ENCODE measurements at places on chromosomes 3 and 15. TPM values are rescaled to one million over a fixed set of nuclear protein-coding genes. Genes with fewer than 3 reads are reported as not detected.

GOLGA8S gene
- total RNA-seq: 0.14 TPM

GPR176 gene
- total RNA-seq: 33.5 TPM

RSL24D1 gene
- total RNA-seq: 76.1 TPM

HIGD2B gene
- not detected for total RNA-seq

GHSR gene
- total RNA-seq: not detected

LAMB2 gene
- total RNA-seq: 344 TPM

IMPG2 gene
- total RNA-seq: 0.26 TPM

ERICH6 gene
- 0.09 TPM for total RNA-seq

GRCh38 chr3:177124882-177125281 is 72.4 kb downstream of the TBL1XR1 start:
- no peaks in the 10 kb centered on the region for H3K36me3 ChIP-seq
- H3K4me1 ChIP-seq: peaks cover 14% of the 10 kb centered on the region
- no peak for DNase-seq
- no peak overlapping the region for H3K27ac ChIP-seq

GRCh38 chr15:101228313-101228712 is 23.5 kb downstream of the CHSY1 start:
- peaks cover 6% of the 10 kb centered on the region for H3K4me1 ChIP-seq
- H3K27me3 ChIP-seq: no peaks in the 10 kb centered on the region
- no peak for DNase-seq
- no peak overlapping the region for H3K4me3 ChIP-seq

- peak overlapping the region; percentile 91 for H3K4me3 ChIP-seq
- H3K4me1 ChIP-seq: peaks cover 22% of the 10 kb centered on the region
- peak; percentile 77 for DNase-seq
- H3K27ac ChIP-seq: peak overlapping the region; percentile 90
Measured at GRCh38 chr15:82044373-82045178, 1.2 kb downstream of the MEX3B start.

DNA sequence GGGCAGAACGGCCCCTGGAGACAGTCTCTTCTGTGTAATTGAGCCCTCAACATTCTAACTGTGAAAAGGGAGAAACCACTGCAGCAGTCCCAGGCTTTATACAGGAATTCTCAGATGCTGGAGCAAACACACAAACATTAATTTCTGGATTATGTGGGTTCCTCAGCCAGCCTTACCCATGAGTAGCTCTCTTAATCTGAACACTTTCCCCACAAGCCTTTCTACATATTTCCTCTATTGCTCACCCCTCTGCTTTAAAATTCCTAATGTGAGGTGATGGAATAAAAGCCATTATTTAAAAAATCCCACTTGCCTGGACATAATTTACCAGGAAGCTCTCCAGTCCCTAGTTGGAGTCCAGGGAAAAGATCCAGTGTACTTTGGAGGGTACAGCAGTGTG is 139.0 kb downstream of the CTNNB1 start:
- H3K36me3 ChIP-seq: no peaks in the 10 kb centered on the region
- no peak overlapping the region for H3K4me3 ChIP-seq
- H3K4me1 ChIP-seq: peaks cover 3% of the 10 kb centered on the region
- no peak overlapping the region for H3K27ac ChIP-seq
- peak; percentile 72 for DNase-seq

DNA sequence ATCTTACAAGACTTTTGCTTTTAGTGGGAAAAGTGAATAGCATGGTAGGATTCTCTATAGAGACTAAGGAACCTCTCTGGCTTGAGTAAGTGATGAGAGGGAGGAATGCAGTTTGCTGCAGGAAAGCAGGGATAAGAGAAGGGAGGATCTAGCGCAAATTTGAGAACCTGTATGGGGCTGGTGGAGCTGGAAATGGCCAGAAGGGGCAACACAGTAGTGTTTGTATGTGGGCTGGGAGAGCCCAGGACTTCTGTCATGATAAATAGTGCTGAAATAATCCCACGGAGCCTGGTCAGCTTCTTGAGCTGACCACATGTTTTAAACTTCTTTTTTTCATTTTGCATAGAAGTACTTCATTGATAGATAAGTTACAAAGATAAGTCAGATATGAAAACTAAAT is 11.2 kb upstream of the SHC4 start:
- no peak overlapping the region for H3K4me3 ChIP-seq
- no peak overlapping the region for H3K27ac ChIP-seq
- no peaks in the 10 kb centered on the region for H3K36me3 ChIP-seq
- DNase-seq: no peak
- no peaks in the 10 kb centered on the region for H3K27me3 ChIP-seq

DNA sequence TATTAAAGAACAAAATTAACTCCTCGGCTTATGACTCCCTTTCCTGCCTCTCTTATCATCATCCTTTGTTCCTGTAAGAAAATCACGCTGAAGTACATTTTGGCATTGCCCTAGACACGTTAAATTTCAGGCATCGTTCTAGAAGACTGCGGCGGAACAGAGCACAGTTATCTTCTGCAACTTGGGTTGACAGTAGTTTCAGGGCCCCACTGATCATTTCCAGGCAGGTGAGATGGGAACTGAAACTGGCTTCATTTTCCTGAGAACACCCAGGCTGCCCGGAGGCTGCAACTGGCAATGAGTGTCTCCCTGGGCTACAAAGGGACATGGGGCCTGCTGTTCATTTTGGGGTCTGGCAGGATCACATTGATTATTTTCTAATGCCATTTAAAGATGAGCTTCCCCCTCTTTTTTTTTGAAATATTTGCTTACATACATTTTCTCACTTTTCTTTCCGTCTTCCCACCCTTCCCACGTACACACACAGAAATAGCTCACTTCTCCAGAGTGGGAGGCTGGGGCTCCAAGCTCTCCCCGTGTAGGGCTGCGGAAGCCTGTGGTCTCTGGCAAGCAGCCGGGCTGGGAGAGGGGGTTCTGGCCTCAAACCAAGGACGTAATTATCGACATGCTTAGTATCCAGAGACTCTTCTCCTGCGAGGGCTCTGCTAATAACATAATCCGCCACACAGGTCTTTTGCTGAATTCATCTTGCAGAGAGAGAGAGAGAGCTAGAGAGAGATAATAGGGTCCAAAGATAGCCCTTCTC is 267.4 kb downstream of the ABHD5 start:
- no peak for DNase-seq
- peaks cover 19% of the 10 kb centered on the region for H3K27me3 ChIP-seq
- H3K36me3 ChIP-seq: no peaks in the 10 kb centered on the region
- no peak overlapping the region for H3K4me3 ChIP-seq
- peaks cover 6% of the 10 kb centered on the region for H3K4me1 ChIP-seq
- no peak overlapping the region for H3K27ac ChIP-seq

DNA sequence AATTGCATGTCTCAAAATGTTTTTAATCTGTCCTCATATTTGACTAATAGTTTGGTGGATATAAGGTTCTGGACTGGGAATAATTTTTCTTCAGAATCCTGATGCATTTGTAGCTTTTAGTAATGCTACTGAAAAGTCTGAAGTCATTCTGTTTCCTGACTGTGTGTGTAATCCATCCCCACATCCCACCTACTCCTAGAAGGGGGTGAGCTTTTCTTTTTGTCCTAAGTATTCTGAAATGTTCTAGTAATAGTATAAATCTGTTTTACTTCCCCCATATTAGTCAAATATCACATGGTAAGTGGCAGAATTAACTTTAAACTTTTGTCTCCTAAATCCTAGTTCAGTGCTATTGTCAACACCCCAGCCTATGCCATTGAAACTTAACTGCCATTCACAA is 162.8 kb downstream of the GREM1 start:
- H3K4me1 ChIP-seq: peaks cover 10% of the 10 kb centered on the region
- H3K27ac ChIP-seq: no peak overlapping the region

DNA sequence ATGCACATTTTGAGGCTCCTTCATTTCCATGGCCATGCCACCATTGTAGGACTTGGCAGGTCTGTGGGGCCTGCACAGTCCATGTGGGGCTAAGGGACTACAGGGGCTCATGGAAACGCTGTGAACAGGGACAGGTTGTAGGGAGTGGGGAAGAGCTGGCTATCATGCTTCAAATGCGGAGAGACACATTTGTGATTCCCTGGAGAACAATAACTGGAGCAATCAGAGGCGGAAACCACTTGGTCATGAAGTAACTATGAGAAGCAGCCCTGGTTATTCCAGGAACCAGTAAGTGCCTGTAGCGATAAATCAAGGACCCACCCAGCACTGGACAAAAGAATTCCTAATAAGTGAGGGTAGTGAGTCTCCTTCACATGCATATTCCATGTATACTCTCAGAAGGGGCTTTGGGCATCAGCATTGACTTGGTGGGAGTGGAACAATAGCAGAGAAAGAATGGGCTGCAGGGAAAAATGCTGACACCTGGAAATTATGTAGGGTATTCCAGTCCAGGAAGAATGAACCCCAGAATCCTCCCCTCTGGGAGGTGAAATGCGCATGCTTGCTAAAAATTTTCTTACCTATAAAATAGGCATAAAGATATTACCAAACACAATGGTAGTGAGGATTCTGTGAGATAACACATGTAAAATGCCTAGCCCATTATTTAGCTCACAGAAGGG is 251.4 kb upstream of the ROPN1 start:
- DNase-seq: no peak
- no peak overlapping the region for H3K4me3 ChIP-seq
- H3K4me1 ChIP-seq: peaks cover 6% of the 10 kb centered on the region
- no peaks in the 10 kb centered on the region for H3K27me3 ChIP-seq

- DNase-seq: peak; percentile 48
- no peaks in the 10 kb centered on the region for H3K27me3 ChIP-seq
- H3K4me1 ChIP-seq: peaks cover 3% of the 10 kb centered on the region
- H3K4me3 ChIP-seq: no peak overlapping the region
- no peaks in the 10 kb centered on the region for H3K36me3 ChIP-seq
- no peak overlapping the region for H3K27ac ChIP-seq
Measured at GRCh38 chr3:20111836-20112235, 71.6 kb downstream of the KAT2B start.

DNA sequence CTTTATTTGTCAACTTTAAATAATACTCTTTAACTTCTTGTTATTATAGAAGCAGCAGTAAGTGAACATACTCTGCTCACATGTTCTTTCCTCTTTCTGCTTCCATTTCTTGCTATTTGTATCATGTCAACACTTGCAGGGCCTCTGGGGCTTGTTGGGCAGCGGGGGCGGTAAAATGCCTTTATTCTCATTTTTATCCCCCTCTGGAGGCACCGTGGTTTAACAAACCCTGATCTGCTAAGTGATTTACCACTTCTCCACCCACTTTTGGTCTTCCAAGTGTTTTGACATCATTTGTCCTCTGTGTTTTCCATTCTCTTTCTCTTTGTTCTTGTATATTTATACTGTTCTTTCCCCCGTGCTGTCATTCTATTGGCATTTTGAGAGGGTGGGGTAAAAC is 33.9 kb downstream of the SCN10A start:
- no peak overlapping the region for H3K27ac ChIP-seq
- H3K4me1 ChIP-seq: no peaks in the 10 kb centered on the region
- no peak overlapping the region for H3K4me3 ChIP-seq
- H3K36me3 ChIP-seq: no peaks in the 10 kb centered on the region
- no peak for DNase-seq

DNA sequence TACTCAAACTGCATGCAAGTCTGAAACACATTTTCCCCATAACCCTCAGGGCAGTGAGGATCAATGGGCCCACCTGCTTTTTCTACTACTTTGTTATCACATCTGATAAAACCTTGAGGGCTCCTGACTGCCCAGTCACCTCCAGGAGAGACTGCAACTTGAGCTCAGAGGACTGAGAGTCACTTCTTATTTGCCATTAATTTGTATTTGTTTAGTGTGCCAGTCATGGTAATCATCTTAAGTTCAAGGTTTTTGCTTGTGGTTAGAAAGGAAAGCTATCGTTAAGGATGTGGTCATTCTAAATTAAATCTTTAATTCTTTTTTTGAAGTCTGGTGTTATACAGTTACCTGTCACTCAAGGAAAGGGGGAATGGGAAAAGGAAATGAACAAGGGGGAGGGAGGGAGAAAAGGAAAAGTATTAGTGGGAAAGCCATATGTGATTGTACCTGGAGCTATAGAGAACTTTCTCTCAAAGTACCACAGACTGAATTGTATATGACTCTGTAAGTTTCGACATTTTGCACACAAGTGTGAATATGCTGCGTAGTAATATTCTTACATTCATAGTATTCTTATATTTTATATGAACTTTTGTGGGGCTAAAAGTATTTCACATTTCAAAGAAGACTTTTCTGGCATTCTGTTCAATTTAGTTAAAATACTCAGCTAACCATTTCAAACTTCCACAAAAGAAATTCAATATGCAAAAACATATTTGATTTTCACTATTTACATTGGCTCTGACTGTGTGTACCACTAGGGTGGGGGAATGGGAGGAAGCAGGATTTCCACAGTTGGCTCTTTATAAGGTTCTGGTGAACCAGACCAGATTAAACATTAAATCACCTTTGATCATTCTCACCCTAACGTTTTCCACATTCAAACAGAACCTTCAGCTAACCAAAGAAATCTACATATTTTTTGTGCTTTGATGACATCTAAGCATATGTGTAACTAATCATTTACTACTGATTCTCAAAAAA is 166.5 kb upstream of the ATP11B start:
- H3K4me1 ChIP-seq: no peaks in the 10 kb centered on the region
- no peak overlapping the region for H3K27ac ChIP-seq
- DNase-seq: no peak
- no peaks in the 10 kb centered on the region for H3K36me3 ChIP-seq
- peaks cover 2% of the 10 kb centered on the region for H3K27me3 ChIP-seq

GRCh38 chr3:196600359-196600758 is 31.9 kb downstream of the FBXO45 start:
- H3K27me3 ChIP-seq: peaks cover 12% of the 10 kb centered on the region
- no peak overlapping the region for H3K27ac ChIP-seq
- no peak for DNase-seq

DNA sequence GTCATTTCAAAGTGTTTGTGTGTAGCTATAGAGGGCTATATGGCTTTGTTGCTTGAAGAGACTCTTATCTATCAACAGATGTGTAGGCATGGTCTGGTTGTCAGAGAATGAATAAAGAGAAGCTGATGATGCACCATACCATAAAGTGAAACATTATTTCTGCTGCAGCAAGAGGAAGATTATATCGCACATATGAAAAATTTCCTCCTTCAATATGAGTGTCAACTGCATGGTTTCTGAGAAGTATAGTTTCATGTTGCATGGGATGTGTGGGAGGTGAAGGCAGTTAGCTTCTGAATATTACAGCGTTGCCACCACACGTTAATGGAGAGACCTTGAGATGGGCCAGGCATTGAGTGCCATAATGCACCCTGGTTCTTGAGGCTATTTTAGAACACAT is 217.9 kb downstream of the SATB1 start:
- no peak for DNase-seq
- H3K4me3 ChIP-seq: no peak overlapping the region
- no peaks in the 10 kb centered on the region for H3K4me1 ChIP-seq
- H3K36me3 ChIP-seq: no peaks in the 10 kb centered on the region

- peak; percentile 41 for DNase-seq
- no peaks in the 10 kb centered on the region for H3K27me3 ChIP-seq
- H3K27ac ChIP-seq: peak overlapping the region; percentile 10
- no peak overlapping the region for H3K4me3 ChIP-seq
- no peaks in the 10 kb centered on the region for H3K36me3 ChIP-seq
Measured at GRCh38 chr3:81279481-81280379, 481.7 kb downstream of the GBE1 start.

DNA sequence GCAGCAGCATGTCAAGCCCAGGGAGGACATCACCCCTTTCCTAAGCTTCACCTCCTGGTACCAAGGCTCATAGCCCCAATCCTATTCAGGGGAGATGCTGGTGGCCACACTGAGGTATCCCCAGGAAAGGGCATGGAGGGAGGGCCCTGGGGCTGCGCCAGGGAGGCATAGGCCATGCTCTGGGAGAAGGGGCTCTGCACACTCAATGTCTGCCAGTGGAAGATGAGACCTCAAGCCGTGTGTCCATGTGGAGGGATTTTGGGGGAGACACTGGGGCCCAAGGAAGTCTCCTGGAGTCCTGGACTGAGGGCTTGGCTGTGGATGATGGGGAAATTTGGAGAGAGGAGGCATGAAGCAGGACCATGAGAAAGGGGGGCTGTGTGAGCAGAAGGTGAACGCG is 21.2 kb upstream of the PRR23E start:
- H3K4me3 ChIP-seq: no peak overlapping the region
- H3K36me3 ChIP-seq: no peaks in the 10 kb centered on the region
- no peak overlapping the region for H3K27ac ChIP-seq
- no peaks in the 10 kb centered on the region for H3K27me3 ChIP-seq
- H3K4me1 ChIP-seq: peaks cover 25% of the 10 kb centered on the region
- DNase-seq: no peak

Measured in astrocyte (in vitro differentiated cells and primary cell).